NCI-H69 (cell line): ENCODE measurements at places on chromosomes 12 and 14.
A peak's percentile ranks its signal among the peaks of the same experiment; 100 is the strongest.

DNA sequence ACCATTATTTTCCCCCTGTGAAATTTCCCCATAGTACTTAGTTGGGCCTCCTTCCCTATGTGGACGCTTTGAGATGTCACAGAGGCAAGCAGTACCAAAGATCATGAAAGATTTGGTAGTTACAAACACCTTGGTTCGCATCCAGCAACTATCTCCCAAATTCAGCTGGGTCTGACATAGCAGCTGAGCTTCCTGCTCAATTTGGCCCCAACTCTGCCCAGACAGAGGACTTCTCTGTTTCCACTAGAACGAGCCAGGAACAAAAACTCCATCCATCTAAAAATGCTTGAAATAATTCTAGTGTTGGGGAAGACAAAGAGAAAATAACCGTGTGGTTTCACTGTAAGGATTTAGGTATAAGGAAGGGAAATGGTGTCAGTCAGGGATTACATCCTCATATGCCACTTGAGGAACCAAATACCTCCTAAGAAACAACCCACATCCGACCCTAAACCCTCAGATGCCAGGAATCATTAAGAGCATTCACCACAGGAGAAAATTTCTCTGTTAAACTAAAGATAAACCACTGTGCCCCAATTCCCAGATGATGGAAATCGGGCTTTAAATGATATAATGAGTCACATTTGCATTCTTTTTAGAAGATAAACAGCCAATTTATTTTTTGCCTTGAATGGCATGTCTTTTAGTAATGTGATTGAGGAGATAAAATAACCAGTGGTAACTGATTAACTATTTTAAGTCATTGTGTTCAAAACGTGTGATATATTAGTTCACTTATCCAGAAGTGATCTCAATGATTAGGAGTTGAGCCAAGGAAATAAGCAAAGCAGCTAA, 103.7 kb upstream of the IFNG-AS1 start:
- no peak for DNase-seq

- no peak for DNase-seq
Measured at GRCh38 chr12:103821773-103822172, 19.3 kb downstream of the NT5DC3 start.

DNA sequence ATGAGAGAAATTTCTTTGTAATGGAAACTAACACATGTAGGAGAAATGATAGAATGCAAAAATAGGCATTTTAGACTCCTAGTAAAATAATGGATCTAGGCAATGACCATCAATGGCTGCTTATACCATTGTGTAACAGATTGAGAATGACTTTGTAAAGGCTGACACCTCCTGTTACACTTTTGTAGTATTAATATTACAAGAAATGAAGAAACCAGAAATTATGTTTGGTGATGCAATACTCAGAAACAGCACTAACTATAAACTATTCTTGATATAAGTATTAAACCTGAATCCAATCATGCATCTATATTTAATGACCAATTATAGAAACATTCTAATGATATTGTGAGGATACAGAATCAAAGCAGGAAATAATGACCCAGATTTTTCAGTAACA, 108.5 kb upstream of the CNTN1 start:
- DNase-seq: peak; percentile 4

GRCh38 chr12:57929092-57929830, 12.1 kb upstream of the ATP23 start:
- no peak for DNase-seq

- DNase-seq: peak; percentile 2
Measured at GRCh38 chr12:15152868-15153267, 68.3 kb downstream of the RERG start.
